ENCODE measurements at places on chromosomes 1 and 21.

- DNase-seq = no peak
Measured at GRCh38 chr1:217660353-217661062, 29.4 kb downstream of the SPATA17 start.

DNA sequence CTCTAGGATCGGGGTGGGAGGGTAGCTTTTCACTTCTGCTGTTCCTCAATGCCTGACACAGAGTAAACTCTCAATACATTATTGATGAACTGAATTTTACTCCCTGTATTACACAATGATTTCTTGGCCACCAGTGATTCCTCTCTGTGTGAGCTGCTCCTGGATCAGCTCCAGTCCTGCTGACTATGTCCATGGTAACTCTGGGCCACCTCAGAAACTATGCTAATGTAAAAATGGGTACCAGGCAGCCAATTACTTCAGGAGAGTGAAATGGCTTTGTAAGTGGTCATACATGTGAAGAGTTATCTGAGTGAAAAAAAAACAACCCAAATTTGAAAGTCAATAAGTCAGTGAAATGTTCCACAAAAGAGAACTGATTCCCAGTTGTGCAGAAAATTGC lies 311.0 kb downstream of the KCNH1 start:
- DNase-seq = no peak

DNA sequence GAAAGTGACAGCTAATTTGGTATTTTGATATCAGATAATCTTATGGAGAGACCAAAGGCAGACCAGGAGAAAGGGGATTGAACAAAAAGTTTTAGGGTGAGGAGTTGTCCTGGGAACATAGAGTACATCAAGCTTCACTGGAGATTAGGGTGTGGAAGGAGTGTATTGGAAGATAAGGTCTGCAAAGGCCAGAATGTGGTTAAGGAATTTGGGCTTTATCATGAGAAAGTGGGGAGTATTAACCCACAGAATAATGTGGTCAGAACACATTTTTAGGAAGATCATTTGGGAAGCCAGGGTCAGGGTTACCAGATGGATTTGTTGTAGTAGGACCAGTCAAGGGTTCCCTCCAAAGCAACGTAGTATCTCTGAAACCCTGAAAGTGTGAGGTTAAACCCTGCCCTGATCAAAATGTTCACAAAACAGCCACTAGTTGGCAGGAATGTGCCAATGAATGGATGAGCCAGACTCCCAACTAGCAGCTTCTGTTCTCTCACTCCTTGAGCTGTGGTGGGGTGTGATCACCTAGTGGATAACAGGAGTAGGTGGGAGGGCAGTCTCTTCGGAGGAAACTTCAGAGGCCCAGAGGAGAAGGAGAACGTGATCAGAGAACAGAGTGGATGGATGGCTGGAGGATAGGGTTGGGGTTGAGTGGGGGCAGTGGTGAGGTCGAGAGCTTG lies 35.8 kb downstream of the SLC2A1 start:
- DNase-seq = peak; percentile 79

DNA sequence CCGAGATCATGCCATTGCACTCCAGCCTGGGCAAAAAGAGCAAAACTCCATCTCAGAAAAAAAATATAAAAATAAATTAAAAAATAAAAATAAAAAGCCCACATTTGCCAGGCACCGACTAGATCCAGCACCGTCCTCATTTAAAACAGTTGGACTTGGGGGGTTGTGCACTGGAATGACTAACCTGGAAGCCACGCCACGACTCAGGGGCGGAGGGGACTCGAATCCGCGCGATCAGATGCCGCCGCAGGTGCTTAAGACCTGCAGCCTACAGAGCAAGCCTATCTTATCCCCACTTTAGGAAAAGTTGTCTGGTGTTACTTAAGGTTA lies 38.5 kb downstream of the ZBTB8OS start:
- DNase-seq = no peak

DNA sequence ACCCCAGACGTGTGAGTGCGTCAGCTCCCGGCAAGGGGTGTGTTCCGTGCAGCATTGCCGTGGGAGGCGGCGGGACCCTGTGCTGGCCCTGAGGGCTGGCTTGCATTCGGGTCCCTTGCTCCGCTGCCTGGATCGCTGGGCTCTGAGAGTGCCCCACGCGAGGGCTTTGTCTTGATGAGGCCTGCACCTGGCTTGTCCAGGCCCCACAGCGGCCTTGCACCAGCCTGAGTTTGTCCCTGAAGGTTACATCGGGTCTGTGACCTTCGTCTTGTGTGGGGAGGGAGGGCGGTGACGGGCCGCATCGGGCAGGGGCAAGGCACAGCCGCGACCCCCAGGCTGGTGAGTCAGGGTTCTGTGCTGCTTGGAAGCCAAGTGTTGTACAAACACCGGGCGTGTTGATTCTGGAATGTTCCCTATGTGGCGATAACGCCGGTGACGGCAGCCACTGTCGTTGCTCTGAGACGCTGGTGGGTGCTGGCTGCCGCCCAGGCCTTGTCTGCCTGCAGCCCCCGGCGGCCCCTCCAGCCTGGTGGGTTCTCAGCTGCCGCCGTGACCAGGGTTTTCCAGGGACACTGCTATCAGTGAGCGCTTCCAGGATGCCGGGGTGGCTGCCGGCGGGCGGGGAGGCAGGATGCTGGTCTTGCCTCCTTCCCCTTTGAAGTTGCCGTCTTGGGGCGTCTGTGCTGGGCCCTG lies 42.9 kb downstream of the SLX9 start:
- no peak for DNase-seq

- no peak for DNase-seq
Measured at GRCh38 chr1:156500543-156500792, at the start of gene MEF2D. TSS of gene MEF2D (minus strand) at chr1:156500775. CDS start at chr1:156483292, 17,483 bp downstream.

DNA sequence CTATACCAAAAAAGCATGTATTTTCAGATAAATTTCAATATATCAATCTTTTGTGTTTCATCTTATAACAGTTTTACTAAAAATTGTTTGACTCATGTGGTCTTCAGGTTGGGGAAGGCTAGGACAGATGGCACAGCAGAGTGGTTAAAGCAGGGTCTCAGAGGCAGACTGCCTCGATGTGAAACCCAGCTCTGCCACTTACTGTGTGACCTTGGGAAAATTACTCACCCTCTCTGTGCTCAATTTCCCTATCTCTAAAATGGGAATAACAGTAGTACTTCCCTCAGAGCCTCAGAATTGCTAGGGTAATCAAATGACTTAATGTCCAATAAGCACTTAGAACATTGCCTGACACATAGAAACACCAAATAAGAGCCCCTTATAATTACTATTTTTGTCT lies 262.1 kb upstream of the FMN2 start:
- DNase-seq = no peak

DNA sequence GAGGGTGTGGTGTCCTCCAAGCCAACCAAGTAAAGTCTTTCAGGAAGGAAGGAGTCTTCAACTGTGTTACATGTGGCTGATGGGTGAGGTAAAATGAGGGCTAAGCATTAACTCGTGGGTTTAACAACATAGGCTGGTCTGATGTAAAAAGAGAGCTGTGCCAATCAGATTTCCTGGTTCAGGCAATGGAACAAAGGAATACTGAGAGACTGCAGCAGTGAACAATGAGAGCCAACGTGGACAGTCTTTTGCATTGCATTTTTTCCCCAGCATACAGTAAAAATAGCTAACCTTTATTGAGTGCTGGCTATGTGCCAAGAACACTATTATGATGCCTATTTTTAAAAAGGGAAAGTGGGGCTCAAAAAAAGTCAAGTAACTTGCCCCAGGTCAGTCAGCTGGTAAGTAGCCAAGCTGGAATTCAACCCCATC lies 31.1 kb downstream of the DLGAP3 start:
- DNase-seq = no peak

DNA sequence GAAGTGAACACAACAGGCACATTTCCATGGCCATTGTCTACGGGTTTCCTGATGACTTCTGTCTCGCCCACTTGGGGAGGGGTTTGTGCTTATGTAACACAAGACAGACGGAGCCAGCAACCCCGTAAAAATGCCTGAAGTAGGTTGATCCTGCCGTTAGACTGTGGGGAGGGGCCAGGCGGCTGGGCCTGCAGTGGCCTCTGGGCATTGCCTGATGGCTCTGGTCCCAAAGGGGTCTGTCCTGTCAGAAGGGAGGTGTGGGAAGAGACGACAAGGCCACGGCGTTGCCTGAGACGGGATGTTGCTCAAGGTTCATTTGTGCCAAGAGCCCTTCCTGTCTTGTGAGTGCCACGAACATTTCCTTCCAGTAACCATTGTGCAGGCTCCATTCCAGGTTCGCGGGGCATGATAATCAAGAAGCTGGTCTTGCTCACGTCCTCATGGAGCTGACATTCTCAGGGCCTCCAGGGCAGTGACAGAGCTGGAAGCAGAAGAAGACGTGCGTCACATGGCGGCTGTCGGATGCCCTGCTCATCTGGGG lies 44.7 kb downstream of the ABCG1 start:
- DNase-seq = no peak

- DNase-seq = no peak
Measured at GRCh38 chr1:178501705-178502329, 5.1 kb upstream of the CLEC20A start.

DNA sequence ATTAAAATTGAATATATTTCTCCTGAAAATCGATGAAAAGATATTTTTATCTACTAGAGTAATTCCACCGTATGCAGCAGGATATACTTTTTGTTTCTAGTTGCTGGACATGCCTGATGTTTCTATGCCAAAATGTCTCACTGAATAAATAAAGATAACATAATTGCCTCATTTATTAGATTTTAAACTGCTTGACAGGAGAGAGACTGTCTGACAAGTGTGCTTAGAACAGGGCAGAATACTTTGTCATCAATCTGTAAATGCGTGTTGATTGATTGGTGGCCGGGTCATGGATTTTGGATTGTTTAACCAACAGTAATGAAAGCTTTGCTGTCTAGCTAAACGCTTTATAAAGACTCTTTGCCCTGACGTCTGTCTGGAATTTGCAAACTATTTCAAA lies 339.0 kb downstream of the CHRM3 start:
- no peak for DNase-seq

DNA sequence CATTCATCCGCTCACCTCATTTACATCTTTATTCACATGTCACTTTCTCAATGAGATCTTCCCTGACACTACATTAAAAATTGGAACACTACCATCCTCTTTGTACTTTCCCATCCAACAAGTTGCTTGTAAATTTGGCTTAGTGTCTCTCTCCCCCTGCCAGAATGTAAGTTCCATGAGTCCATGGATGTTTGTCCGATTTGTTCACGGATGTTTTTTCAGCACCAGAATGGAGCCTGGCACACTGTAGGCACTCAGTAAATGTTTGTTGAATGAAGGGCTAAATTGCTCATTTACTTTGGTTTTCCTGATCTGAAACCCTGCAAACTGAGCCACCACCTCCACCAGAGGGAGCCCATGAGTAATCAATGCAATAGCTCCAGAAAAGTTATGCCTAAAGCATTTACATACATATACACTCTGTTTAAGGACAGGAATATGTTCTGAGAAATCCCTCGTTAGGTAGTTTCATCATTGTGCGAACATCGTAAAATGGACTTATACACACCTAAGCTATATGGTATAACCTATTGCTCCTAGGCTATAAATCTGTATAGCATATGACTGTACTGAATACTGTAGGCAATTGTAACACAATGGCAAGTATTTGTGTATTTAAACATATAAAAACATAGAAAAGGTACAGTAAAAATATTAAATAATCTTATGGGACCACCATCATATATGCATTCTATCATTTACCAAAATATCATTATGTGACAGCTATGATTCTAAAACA lies 2.8 kb upstream of the EYA3 start:
- peak; percentile 37 for DNase-seq

DNA sequence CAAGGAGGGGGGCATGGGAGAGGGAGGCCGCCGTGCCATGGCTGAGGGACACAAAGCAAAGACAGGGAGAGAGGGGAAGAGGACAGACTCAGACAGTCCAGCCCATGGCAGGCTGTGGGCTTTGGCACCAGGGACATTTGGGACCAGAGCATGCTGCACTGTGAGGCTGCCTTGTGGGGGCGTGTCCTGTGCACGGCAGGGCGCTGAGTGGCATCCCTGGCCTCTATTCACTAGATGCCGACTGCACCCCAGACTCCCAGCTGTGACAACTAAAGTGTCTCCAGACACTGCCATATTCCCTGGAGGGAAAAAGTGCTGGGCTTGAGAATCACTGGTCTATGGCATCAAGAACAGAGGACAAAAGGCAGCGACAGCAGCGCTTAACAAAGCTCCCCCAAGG lies 18.6 kb upstream of the PRDM15 start:
- DNase-seq = no peak

GRCh38 chr1:222898191-222898527 lies 83.3 kb downstream of the DISP1 start:
- DNase-seq = no peak

DNA sequence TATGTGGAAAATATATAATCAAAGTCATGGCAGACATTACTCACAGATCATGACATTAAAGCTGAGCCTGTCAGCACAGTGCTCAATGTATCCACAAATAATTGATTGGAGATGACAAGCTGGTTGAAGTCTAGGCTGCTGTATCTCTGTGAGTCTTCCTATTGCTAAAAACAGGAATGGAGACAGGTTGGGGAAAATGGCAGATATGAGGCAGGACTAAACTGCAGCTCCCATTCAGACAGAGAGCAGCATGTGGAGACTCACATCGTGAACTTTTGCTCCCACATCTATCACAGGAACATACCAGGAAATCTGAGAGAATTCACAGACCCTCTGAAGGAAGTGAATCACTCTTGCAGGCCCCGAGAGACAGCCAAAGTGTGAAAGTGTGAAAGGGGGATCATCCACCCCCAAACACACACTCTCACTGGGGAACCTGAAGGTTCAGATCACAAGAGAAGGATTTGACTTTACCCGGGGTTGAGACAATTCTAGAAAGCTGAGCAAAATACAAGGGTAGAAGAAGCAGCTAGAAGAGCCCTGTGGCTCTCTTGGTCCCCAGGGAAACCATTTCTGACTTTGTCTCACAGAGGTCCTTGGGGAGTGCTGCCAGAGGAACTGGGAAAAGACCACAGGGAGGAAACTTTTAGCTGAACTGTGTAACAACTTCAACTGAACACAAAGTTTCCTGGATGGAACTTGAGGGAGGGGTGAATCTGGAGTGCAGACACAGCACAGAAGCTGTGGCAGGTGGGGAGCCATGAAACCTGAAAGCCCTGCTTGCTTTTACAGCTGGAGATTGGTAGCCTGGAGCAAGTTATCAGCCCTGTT lies 173.4 kb downstream of the S1PR1 start:
- DNase-seq = no peak

GRCh38 chr1:62288224-62288623 lies 31.0 kb downstream of the KANK4 start:
- DNase-seq = no peak

DNA sequence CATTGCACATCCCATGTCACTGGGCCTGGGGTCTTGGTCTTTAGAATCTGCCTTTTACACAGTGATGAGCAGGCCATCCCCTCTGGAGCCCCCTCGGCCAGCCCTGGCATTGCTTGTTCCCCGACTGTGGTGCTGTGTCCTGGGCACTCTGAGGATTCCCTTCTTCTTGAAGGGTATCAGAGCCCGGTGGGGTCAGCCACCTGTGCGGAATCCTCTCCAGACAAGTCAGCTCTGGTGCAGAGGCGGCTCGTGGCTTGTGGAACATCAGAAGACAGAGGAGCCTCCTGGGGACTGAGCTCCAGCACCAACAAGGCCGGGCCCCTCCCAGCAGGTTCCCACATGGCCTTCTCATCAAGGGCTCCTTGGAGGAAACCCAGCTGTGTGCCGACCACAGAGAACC lies 57.9 kb upstream of the AJAP1 start:
- DNase-seq = no peak

- no peak for DNase-seq
Measured at GRCh38 chr1:113975211-113975895, 3.9 kb upstream of the OLFML3 start.
